Activated CD4-positive, alpha-beta memory T cell treated with anti-CD3 and anti-CD28 coated beads, Interleukin-2, amount 10 ng/mL, durations not matched to agents 7 days and 5 days (primary cell): ENCODE measurements at places on chromosomes 3 and 15. TPM values are rescaled to one million over a fixed set of nuclear protein-coding genes. Genes with fewer than 3 reads are reported as not detected.

Gene C3orf49
- not detected for total RNA-seq

GRCh38 chr15:40289140-40289775 is 6.4 kb upstream of the ANKRD63 start:
- H3K27ac ChIP-seq: no peak overlapping the region
- peaks cover 17% of the 10 kb centered on the region for H3K36me3 ChIP-seq
- no peak for DNase-seq
- H3K4me1 ChIP-seq: no peaks in the 10 kb centered on the region
- peaks cover 2% of the 10 kb centered on the region for H3K27me3 ChIP-seq
- H3K4me3 ChIP-seq: no peak overlapping the region

DNA sequence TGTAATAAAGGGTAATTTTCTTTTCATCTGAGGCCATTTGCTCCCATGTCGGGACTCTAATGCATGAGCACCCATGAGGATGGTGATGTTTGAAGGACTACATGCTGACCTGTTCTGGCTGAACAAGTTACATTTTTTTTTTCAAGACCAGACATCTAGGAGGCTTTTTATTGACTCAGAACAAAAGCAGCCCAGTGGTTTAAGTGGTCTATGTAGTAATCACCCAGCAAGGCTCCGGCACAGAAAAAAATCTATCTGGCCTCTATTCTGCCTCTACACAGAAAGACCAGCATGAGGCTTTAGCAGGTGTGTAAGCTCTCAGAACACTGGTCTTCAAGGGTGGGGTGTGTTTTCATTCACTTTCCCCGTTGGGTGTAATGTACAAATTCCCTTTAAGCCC is 95.1 kb upstream of the ZBED2 start:
- H3K4me1 ChIP-seq: peaks cover 41% of the 10 kb centered on the region
- peak; percentile 28 for DNase-seq
- H3K27me3 ChIP-seq: no peaks in the 10 kb centered on the region

- no peak for DNase-seq
- no peaks in the 10 kb centered on the region for H3K36me3 ChIP-seq
- no peak overlapping the region for H3K4me3 ChIP-seq
- peaks cover 20% of the 10 kb centered on the region for H3K4me1 ChIP-seq
Measured at GRCh38 chr15:31252171-31252785, 74.4 kb upstream of the KLF13 start.

DNA sequence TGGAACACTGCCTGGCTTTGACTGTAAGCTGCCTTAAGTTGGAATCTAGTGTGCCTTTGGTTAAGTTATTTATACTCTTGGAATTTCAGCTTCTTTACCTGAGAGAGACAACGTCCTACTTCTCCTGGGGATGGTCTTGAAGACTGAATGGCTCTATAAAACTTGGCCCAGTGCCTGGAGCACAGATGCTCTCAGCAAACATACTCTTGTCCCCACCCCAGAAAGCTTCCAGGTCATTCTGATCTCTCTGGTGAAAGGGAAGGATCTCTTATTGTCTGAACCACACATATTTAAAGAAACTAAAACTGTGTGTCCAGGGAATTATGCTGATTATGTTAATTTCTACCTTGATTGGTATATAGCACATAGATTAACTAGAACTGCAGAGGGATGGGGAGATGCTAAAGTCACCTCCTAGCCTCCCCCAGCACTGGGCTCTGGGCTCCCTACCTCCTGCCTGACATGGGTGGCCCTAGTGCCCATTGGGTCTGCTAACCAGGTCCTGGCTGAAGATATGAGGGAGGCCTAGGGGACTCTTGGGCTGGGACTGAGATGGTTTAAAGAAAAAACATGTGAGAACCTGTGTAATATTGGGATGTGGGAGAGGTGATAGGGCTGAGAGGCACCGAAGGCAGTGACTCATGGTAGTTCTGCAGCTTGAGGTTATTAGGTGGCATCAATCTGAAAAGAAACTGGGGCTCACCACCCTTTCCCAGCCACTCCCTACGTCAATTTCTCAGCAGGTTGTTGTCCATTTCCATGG is 171.0 kb downstream of the RPLP1 start:
- peaks cover 2% of the 10 kb centered on the region for H3K4me1 ChIP-seq
- peaks cover 21% of the 10 kb centered on the region for H3K27me3 ChIP-seq
- H3K36me3 ChIP-seq: no peaks in the 10 kb centered on the region
- no peak overlapping the region for H3K4me3 ChIP-seq
- no peak overlapping the region for H3K27ac ChIP-seq

DNA sequence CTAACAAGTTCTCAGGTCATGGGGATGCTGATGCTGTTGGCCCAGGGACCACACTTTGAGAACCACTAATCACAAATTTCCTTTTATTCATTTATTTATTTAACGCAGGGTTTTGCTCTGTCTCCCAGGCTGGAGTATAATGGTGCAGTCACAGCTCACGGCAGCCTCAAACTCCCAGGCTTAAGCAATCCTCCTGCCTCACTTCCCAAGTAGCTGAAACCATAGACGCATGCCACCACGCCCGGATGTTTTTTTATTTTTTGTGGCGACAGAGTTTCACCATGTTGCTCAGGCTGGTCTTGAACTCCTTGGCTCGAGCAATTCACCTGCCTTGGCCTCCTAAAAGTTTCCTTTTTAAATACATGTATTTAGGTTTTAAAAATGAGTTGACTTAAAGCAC is 20.7 kb upstream of the ISLR2 start:
- no peaks in the 10 kb centered on the region for H3K4me1 ChIP-seq
- no peaks in the 10 kb centered on the region for H3K36me3 ChIP-seq
- peaks cover 7% of the 10 kb centered on the region for H3K27me3 ChIP-seq
- H3K27ac ChIP-seq: no peak overlapping the region

Gene SPINT1
- total RNA-seq: 4.9 TPM
